ENCODE measurements at places on chromosomes 5 and 9.

- no peak for DNase-seq
Measured at GRCh38 chr5:80988419-80988935, 28.3 kb downstream of the RASGRF2 start.

DNA sequence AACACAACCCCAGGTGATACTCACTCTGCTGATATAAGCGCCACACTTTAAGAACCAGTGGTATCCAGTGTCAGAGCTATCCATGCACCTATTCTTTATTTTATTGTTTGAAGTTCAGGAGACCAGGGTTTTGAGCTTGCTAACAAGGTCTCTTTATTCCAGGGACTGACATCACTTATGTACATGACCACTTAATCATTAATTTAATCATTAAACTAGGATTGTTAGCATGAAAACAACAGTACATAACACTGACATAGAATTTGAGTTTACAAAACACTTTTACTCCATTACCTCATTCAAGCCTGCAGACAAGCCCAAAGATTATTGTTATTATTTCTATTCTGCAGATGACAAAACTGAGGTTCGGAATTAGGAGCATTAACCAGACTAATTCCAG lies 151.4 kb upstream of the IQGAP2 start:
- no peak for DNase-seq

DNA sequence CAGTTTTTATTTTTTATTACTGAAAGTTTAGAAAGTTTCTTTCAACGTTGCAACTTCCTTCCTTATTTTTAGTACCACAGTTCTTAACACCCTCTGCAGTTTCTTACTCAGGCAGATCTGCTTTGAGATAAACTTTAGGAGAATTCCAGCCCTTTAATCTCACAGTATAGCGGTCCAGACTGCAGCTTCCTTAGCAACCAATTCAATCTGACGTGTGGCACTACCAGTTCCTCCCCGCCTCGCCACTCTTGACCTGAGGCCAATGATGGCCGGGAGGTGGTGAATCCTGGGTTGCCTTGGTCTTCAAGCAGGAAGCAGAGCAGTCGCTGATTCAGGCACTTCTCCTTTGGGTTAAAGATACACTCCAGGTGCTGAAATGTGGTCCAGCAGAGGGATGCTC lies 334.3 kb upstream of the TRPC7 start:
- no peak for DNase-seq

- no peak for DNase-seq
Measured at GRCh38 chr9:84694248-84694647, 24.7 kb downstream of the NTRK2 start.

GRCh38 chr5:135833961-135834638 lies 363 bp upstream of the SLC25A48 start:
- DNase-seq = no peak

Measured in hematopoietic multipotent progenitor cell treated with erythropoietin and hydrocortisone succinate and interleukin-3 and kit ligand, for 15 days (in vitro differentiated cells).